ENCODE measurements at places on chromosomes 5 and 9.

GRCh38 chr9:136964171-136964689 lies 12.2 kb downstream of the LCN12 start:
- peak; percentile 29 for DNase-seq

- DNase-seq, result no peak
Measured at GRCh38 chr5:172854451-172854871, 20.4 kb downstream of the ERGIC1 start.

DNA sequence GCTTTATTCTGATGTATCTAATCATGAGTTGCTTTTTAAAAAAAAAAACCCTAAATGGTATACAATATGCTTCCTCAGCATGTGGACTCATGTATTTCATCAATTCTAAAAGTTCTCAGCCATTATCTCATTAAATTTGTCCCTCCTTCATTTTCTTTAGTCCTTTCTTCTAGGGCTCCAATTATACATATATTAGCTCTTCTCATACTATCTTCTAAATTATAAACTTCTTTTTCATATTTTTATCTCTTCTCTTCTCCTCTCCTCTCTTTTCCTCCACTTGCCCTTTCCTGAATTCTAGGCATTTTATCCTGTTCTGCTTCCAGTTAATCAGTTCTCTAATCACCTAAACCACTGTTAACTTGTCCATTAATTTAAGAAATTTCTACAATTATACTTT lies 55.0 kb upstream of the IL33 start:
- DNase-seq, result no peak

- DNase-seq, result no peak
Measured at GRCh38 chr5:176424181-176424580, 7.8 kb upstream of the CLTB start.

DNA sequence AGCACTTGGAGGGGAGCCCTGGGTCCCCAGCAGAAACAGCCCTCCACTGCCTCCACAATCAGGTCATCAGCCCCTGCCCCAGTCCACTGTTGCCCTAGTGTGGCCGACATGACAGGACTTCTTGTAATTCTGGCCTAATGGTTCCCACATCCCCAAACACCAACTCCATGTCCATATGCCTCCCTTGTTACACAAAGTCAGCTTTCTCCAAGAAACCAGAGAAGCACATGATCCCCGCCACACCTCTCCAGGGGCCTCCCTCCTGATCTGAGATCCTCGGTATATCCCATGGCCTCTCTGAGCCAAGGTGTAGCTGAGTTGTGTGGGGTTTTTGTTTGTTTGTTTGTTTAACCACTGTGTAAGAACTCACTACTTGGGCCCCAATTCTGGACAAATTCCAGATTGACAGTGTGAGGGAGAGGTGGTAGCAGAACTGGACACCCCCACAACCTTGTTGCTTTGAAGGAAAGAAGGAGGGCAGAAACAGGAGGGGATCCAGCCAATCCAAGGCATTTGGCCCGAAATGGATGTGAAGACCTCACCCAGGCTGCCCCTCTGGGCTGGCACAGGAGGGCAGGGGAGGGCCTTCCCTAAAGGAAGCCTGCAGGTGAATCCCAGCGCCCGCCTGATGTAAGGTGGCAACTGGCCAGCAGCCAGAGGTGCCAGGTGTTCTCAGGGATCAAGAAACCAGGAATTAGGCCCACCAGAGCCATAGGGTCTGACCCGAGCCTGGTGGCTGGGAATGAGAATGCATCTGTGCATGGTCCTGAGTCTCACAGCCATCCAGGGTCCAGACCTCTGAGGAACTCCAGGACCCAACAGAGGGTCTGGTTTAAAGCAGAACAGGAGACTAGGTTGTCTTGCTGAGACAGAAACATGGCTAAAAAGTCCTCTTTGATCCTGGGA lies 13.4 kb downstream of the IRF1 start:
- no peak for DNase-seq

DNA sequence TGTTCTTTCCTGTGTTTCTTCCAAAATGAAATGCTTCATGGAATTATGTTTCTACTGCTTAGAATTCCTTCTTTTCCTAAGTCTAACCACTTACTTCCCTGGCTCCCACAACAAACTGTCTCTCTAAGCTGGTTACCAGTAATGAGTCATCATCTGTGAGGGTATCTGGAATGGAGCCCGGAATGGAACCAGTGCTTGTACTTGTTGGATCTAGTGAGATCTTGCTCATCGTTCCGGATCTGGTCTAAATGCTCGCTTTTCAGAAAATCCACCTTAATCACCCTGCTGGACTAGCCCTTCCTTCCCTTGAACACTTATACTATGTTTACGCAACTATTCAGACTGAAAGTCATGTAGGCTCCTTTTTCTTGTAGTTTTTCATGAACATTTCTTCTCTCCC lies 184.8 kb downstream of the PBX3 start:
- peak; percentile 2 for DNase-seq

GRCh38 chr9:684054-684890 lies 157.2 kb upstream of the DMRT1 start:
- no peak for DNase-seq

DNA sequence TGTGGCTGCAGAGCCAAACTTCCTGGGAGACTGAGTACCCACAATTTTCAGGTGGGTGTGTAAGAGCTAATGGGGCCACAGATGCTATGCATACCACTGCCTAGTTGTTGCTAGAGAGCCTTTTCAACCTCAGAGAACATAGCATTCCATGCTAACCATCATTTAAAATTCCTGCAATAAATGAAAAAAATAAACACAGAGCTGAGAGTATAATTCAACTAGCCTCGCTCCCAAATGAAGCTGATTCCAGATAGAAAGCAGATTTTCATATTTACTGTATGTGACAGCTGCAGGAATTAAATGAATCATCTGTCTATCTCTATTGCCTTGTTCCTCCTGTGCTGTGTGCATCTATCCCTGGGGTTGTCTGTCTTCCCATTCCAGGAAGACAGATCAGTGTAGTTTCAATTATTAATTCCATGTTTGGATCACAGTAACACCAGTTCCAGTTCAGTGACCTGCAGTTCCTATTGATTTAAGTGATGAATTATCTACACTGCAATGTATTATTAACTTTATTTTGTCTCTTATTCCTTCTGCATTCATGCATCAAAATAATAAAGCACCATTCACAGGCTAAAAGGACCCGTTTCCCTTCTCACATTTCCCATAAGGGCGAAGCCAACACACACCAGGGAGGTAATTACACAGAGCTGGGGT lies 324.5 kb downstream of the SLIT3 start:
- DNase-seq, result no peak

DNA sequence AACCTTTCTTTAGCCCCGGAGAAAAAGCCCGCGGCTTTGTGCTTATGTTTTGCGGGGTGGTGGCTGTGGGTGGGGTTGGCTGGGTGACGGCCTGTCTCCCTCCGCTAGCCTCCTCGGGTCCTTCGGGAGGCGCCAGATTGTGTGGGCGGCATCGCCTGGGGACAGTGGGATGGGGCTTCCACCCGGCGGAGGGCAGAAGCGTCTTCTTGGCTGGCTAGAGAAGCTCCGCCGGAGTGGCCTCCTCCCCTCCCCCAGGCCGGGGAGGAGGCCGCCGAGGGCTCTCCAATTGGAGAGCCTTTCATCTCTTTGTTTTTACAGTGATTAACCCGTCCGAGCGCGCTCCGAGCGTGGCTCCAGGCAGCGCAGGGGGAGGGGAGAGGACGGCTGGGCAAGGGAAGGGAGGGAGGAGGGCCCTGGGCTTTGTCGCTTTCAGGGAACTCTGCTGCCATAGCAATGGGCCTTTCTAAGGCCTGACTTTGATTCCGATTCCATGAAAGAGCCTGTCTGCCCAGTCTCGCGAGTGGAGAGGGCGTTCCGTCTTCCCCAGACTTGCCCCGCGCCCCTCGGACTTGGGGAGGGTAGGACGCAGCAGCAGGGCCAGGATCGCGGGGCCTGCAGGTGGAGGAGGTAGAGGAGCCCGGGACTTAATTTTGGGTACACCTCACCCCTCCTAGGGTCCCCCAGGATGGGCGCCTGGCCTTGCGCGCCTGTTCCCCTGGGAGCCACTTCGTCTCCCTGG lies 36.7 kb upstream of the TIFAB start:
- DNase-seq, result no peak

- no peak for DNase-seq
Measured at GRCh38 chr9:94861589-94862272, 135.2 kb downstream of the AOPEP start.

DNA sequence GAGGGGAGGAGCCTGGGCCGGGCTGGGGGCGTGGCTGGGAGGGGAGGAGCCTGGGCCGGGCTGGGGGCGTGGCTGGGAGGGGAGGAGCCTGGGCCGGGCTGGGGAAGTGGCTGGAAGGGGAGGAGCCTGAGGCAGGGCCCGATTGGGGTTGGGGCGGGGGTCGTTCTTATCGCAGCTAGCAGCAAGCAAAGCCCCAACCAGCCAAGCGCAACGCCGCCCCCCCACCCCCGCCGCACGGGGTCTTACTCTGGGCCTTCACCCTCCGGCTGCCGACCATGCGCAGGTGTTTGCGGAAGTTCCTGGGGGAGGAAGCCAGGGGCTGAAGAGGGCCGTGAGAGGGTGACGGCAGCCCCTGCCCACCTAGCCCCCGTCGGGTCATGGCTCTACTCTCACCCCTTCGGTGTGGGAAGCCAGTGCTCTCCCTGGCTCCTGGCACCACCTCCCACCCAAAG lies 5.0 kb downstream of the NSMF start:
- peak; percentile 69 for DNase-seq

GRCh38 chr9:82299870-82300269 lies 311.3 kb downstream of the SPATA31D1 start:
- DNase-seq, result no peak

- no peak for DNase-seq
Measured at GRCh38 chr5:176547802-176548201, 1.3 kb upstream of the CDHR2 start.

DNA sequence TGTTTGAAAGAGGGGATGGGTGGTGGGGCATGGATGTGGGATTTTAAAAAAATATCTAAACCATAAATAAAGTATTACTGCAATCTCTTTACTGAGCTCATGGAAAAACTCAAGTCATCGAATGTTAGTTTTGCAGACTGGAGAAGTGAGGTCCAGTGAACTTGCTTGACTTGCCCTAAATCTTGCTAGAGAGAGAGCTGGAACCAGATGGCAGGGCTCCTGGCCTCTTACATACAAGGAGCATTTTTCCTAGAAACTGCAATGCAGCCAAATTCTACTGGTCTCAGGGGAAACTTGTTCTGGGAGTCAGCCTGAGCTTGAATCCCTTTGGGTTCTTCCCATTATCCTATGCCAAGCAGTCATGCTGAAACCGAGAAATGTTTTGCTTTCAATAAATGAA lies 2.9 kb upstream of the TGFBI start:
- no peak for DNase-seq

- DNase-seq, result no peak
Measured at GRCh38 chr5:178651046-178651810, 24.4 kb upstream of the CLK4 start.

DNA sequence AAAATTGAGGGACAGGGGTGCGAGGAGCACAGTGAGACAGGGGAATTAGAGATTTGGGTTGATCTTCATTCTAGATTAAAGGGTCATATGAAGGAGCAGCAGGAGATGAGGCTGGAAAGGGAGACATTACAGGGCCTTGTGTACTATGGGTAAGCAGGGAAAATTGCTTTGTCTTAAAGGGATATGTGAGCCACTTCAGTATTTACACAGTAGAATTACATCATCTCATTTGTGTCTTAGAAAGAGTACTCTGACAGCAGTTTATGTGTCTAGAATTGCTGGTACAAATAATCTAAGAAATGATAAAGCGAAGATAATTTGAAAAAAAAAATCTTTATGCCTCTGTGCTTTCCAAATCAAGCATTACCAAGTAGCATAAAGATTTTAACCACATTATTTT lies 287.0 kb upstream of the ARRDC3 start:
- DNase-seq, result no peak

GRCh38 chr9:73007966-73008672 lies 55.3 kb upstream of the ALDH1A1 start:
- no peak for DNase-seq
